ENCODE measurements at places on chromosomes 6 and 20.

DNA sequence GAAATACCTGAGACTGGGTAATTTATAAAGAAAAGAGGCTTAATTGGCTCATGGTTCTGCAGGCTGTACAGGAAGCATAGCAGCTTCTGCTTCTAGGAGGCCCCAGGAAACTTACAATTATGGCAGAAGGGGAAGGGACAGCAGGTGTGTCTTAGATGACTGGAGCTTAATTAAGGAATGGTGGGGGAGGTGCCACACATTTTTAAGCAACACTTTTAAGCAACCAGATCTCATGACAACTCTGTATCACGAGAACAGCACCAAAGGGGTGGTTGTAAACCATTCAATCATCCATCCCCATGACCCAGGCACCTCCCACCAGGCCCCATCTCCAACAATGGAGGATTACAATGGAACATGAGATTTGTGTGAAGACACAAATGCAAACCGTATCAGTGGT, 26.9 kb downstream of the FIG4 start:
- DNase-seq, result no peak

GRCh38 chr6:133083248-133083967, 157.7 kb upstream of the EYA4 start:
- no peak for DNase-seq

- DNase-seq, result no peak
These were observed 213.5 kb downstream of the RFPL4B start for GRCh38 chr6:112560651-112561050.

- peak; percentile 80 for DNase-seq
These were observed 20.4 kb downstream of the WFDC3 start for GRCh38 chr20:45771182-45771759.

- DNase-seq, result no peak
These were observed 30.6 kb downstream of the DCBLD1 start for GRCh38 chr6:117512987-117513573.

DNA sequence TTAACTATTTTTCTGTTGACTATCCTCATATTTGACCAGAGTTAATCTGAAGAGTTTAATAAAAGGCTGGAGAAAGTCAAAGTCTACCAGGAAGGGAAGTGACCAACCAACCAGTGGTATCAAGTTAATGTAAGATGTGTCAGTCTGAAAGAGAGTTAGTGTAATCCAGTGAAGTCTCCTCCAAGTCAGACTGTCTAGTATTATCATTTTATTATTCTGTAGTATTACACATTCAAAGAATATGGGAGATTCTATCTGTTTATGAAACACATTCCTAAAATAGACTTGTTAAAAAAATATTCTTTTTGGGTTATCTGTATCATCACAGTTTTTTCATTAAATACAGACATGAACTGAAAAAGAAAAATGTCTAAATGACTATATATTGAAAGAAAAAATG, 194.4 kb downstream of the BTBD9 start:
- DNase-seq, result no peak

DNA sequence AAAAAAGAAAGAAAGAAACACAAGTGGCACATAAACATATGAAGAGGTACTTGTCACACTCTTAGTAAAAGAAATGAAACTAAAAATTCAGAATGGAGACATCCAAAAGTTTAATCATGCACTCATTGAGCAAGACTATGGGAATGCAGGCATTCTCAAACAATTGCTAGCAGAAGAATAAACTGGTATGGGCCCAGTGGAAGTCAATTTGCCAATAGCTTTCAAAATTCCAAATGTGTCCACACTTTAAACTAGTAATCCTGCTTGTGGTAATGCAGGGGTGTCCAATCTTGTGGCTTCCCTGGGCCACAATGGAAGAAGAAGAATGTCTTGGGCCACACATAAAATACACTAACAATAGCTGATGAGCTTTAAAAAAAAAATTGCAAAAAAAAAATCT, 97.4 kb downstream of the EPB41L2 start:
- DNase-seq, result no peak

DNA sequence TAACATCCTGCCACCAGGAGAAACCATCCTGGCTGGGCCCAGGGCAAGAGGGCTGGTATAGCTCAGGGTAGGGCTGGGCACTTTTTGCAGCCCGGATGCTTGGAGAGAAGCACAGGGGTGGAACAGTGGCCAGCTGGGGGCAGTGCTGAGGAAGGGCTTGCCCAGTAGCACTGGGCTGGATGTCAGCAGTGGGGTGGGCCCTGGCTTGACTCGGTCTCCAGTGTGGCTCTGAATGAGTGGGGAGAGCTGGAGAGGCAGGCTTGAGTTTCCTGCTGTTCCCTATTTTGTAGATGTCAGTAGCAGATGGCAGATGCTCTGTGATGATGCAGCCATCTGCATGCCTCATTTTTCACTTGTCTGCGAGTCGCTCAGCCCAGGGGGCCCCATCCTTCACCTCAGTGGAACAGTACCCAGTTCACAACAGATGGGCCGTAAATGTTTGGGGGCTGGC, 56.3 kb upstream of the TULP1 start:
- DNase-seq, result peak; percentile 34

GRCh38 chr20:52033313-52033712, 158.3 kb downstream of the ZFP64 start:
- no peak for DNase-seq

GRCh38 chr6:132820629-132821381, 6.4 kb downstream of the RPS12 start:
- no peak for DNase-seq

GRCh38 chr6:38150021-38150420, 330.5 kb downstream of the ZFAND3 start:
- no peak for DNase-seq

DNA sequence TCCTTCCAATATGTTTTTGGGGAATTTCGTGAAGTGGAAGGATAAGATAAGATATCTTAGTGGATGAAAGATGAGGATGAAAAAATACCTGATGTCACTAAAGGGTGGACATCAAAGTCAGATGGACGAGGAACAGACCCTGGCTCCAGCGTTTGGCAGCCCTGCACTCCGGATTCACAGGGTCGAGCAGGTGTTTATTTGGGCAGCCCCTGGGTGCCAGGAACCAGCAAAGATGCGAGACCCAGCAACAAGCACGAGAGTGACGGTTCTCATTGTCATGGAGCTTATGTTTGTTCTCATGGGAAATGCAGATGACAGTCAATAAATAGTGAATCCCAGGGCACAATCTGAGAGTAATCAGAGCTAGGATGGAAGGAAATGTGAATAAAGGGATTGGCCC, 131.1 kb downstream of the PHACTR3 start:
- DNase-seq, result no peak

- no peak for DNase-seq
These were observed 7.3 kb upstream of the MAVS start for GRCh38 chr20:3839328-3839727.

DNA sequence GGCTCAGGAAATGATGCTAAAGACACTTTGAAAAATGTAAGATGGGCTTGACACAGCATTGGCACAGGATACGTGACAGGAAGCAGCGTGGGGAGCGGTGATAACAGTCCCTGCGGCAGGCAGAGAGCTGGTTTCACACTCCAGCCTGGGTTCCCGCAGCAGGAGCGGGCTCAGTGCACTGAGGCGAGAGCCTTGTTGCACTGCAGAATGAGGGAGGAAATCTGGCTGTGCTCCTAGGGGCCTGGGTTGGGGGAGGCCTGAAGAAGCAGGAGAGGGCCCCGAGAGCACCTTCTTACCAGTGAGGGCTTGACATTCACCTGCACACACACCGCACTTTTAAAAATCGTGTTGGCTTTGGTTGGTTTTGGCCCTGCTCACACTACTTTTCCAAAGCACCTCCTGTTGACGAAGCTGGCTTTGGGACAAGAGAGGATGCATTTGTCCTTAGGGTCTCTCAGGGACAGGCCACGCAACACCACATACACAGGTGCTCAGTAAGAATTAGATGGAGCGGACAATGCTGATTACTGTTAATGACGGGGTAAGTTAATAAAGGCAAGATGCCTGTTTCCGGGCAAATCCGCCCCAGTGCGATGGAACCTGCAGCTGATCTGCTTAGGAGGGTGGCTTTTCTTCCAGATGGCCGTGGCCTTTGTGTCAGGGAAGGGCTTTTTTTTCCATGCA, 49.4 kb upstream of the ARMC2 start:
- peak; percentile 45 for DNase-seq

DNA sequence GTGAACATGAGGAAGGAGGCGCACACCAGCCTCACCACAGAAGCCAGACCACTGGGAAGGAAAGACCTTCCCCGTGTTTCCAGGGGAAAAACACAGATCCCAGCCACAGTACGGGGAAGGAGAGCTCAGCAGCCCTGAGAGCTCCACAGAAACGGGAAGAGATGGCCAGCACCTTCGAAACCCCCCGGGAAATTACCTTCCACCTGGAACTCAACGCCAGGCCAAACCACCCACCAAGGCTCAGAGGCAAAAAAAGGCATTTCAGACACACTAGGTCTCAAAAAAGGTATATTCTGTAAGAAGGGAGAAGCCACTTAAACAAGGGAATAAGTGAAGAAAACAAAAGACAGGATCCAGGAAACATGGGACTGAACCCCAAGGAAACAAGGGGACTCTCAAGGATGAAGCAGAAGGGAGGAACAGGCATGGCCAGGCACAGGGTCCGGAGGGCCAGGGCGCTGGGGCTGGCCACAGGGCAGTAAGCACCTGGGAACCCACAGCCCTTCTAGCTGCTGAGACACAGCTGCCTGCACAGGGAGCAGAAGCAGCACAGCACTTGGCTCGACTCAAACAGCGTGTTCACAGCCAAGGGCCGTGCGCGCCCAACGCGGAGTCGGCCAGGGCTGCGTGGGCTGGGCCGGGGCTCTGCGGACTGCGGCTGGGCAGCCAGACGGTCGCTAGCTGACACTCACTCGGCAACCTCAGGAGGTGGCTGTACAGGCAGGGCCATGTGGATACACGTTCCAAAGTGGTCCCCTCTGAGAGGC, 44.6 kb downstream of the TAF4 start:
- no peak for DNase-seq

GRCh38 chr6:158868890-158869825, 50.0 kb upstream of the EZR start:
- peak; percentile 95 for DNase-seq

DNA sequence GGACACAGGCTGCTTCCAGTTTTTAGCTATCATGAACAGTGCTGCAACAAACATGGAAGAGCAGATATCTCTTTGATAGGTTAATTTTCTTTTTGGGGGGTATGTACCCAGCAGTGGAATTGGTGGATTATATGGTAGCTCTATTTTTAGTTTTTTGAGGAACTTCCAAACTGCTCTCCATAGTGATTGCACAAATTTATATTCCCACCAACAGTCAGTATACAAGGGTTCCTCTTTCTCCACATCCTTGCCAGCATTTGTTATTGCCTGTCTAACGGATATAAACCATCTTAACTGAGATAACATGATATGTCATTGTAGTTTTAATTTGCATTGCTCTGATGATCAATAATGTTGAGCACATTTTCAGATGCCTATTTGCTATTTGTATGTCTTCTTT, 237.6 kb downstream of the MMUT start:
- DNase-seq, result no peak

DNA sequence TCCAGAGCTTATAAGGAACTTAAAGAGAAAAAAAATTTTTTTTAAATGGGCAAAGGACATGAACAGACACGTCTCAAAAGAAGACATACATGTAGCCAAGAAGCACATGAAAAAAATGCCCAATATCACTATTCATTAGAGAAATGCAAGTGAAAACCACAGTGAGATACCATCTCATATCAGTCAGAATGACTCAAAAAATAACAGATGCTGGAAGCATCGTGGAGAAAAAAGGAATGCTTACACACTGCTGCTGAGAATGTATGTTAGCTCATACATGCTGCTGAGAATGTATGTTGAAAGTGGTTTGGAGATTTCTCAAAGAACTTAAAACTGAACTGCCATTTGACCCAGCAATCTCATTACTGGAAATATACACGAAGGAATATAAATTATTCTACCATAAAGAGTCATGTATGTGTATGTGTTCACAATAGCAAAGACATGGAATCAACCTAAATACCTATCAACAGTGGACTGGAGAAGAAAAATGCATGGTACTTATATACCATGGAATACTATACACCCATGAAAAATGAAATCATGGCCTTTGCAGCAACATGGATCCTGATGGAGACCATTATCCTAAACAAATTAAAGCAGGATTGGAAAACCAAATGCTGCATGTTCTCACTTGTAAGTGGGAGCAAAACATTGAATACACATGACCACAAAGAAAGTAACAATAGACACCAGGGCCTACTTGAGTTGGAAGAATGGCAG, 5.2 kb downstream of the OR11A1 start:
- no peak for DNase-seq

DNA sequence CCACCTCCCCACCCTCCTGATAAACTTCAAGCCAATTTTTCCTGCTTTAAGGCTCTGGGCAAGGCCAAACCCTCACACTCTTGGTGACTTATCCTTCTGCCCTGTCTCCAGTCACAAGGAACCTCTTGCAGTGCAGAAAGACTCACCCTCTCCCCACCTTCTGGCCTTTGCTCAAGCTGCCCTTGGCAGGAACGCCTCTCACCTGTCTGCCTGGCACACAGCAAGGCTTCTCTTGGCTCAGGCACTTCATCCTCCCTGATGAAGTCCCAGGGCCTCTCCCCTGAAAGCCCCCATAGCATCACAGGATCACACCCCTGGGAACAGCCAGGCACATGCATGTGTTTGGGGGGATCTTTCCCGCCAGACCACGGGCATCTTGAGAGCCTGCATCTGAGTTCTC, 68.8 kb upstream of the NNAT start:
- DNase-seq, result no peak
